ENCODE measurements at places on chromosomes 16 and 17. TPM values are rescaled to one million over a fixed set of nuclear protein-coding genes. Genes with fewer than 3 reads are reported as not detected.

The UTP18 gene
- 79.4 TPM for total RNA-seq

The NUFIP2 gene
- 86.2 TPM for total RNA-seq

DNA sequence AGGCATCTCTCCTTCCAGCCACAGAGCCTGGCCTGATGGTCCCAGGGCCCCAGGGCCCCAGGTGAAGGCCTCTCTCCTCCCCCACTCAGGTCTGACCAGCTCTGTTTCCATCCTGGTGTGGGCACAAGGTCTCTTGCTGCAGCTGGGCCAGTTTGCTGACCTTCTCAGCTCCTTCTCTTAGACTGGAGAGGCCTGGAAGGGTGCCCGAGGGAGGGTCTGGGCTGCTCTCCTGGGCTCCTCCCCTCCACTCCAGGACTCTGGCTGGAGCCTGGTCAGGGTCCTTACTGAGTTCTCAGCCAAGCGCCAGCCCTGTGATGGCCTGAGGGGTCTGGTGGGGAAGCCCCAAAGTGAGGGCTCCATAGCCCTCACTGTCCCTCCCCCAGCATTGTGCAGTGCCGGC lies 12.4 kb downstream of the SOCS3 start:
- DNase-seq = no peak

DNA sequence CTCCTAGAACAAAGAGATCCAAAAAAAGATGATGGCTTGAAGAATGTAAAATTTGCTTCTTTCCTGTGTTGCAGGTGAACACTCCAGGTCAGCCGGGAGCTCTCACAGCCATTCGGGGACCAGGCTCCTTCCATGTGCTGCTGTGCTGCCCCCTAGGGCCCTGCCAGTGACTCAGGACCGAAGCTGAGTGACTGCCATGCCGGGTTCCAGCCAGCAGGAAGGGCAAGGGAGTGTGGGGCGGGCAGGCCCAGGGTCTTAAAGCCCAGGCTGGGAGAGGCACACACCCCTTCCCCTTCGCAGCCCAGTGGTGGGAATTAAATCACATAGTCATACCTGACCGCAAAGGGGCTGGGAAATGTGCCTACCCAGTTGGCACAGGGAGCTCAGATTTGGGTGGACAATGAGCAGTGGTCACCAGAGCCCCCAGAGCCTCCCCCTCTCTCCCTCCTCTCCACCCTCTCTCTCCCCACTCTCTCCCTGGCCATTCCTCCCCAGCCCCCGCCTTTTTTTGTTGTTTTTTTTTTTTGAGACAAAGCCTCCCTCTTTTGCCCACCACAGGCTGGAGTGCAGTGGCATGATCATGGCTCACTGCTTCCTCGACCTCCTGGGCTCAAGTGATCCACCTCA lies 11.5 kb downstream of the EPOP start:
- DNase-seq = peak; percentile 98

DNA sequence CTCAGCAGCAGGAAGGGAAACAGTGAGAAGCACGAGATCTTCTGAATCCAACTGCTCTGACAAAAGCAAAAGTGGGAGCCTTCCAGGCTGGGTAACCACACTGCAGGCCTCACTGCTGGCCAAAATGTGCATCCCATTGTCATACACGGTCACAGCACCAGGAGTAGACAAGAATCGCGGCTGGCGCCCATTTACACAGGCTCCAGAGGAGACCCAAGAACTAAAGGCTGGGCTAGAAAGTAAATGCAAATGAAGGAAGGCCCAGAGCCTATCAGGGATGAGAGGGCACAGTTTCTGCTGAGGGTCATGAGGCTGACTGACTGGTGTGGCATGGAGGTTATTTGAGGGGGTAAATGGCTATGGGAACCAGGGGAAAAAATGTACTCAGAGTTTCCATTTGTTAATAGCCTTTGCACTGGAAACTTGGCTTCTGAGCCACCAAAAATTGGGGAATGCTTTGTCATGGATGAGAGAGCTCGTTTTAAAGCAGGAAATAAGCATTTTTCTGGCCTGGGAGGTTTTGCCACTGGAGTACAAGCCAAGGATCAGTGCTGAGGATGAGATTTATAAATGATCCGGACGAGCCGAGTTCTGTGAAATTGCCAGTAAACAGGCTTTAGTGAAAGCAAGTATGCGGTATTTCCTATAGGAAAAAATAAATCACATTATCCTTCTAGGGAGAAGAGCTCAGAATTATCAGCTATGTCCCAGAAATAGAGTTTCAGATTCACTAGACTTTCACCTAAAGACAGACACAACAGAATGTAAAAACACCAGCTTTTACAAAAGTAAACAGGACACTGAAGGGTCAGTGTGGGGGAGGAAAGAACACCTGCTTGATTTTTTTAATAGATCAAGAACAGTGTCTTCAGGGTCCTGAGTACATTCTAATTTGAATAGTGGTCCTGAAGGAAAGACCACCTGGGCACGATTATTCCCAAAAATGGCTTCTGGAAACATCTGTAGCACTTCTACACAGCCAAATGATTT lies 66.9 kb upstream of the GSG1L start:
- DNase-seq = peak; percentile 14

Measured in GM23338 (cell line).